Fibroblast of upper back skin (primary cell): ENCODE measurements at places on chromosomes 3 and 15.

- DNase-seq, result no peak
Measured at GRCh38 chr3:191912616-191913204, 451.7 kb downstream of the PYDC2 start.

DNA sequence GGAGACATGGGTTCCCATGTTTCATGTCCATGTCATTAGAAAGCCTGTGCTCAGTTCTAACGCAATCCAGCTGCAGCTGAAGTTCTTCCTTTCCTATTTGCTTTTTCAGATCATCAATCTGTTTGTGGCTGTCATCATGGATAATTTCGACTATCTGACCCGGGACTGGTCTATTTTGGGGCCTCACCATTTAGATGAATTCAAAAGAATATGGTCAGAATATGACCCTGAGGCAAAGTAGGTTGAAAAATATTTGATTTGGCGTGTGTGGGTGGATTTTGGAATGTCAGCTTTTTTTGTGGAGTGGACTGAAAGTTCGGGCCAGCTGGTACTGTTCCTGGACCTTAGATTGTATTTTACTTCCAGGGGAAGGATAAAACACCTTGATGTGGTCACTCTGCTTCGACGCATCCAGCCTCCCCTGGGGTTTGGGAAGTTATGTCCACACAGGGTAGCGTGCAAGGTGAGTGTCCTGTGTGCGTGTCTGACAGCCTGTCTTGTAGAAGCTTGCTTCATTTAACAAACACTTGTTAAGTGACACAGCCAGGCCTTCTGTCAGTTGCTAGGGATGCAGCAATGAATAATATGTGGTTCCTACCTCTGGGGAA lies 69.6 kb downstream of the CHDH start:
- DNase-seq, result peak; percentile 82

- peak; percentile 27 for DNase-seq
Measured at GRCh38 chr3:25831578-25831977, 41.7 kb downstream of the OXSM start.

DNA sequence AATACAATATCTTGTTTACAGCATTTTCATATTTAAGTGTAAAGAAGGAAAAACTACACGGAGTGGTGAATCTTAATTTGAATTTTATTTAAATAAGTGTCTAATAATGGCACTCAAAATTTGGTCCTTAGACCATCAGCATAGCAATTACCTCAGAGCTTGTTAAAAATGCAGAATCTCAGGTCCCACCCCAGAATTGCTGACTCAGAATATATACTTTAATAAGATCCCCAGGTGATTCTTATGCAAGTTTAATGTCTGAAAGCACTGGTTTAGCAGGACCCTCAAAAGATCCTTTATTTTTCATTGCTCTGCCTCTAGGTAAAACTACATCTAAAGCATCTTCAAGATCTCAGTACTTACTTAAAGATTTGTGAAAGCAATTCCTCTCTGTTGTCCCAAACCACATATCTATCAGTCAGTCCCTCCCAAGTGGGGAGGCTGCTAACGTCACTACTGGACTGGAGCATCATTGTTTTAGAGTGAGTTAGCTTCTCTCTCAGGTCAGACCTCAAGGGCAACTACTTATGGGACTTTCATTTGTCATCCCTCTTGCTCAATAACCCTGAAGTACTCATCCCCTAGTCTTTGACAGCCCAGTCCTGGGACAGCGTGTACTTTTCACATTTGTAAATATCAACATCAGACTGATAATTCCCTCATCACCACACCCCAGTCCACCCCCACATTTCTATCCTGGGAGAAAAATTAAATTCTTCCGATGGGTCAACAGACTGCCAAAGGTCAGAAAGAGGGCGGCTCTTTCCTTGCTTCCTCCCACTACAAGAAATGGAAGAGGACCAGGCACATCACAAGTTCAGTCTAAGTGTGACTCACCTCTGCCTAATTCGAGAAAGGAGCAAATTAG lies 76.7 kb downstream of the CBLB start:
- peak; percentile 91 for DNase-seq

- DNase-seq, result no peak
Measured at GRCh38 chr15:61307474-61307873, 78.4 kb upstream of the RORA start.

DNA sequence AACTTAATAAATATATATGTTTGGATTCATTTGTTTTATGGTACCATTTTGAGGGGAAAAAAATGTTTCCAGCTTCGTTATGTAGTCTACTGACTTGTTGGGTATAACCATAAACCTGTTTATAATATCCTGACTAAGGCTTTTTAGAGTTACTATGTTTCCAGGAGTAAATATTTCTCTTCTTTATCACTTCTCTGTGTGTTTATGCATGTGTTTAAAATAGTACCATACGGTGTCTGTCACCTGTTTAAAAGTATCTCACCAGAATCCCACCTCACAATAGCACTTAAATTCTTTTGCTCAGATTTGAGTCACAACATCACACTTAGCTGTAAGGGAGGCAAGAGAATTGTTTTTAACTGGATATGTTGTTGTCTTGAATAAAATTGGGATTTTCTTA lies 15.1 kb downstream of the LACTB start:
- DNase-seq, result no peak

- no peak for DNase-seq
Measured at GRCh38 chr15:101489599-101490407, at the start of gene PCSK6. PCSK6 (minus strand) TSS chr15:101489707; CDS start chr15:101489670, 37 bp downstream.

- DNase-seq, result peak; percentile 81
Measured at GRCh38 chr15:27017168-27017809, 46.3 kb downstream of the GABRG3 start.

- DNase-seq, result no peak
Measured at GRCh38 chr3:71548705-71549384, 34.7 kb downstream of the FOXP1 start.

DNA sequence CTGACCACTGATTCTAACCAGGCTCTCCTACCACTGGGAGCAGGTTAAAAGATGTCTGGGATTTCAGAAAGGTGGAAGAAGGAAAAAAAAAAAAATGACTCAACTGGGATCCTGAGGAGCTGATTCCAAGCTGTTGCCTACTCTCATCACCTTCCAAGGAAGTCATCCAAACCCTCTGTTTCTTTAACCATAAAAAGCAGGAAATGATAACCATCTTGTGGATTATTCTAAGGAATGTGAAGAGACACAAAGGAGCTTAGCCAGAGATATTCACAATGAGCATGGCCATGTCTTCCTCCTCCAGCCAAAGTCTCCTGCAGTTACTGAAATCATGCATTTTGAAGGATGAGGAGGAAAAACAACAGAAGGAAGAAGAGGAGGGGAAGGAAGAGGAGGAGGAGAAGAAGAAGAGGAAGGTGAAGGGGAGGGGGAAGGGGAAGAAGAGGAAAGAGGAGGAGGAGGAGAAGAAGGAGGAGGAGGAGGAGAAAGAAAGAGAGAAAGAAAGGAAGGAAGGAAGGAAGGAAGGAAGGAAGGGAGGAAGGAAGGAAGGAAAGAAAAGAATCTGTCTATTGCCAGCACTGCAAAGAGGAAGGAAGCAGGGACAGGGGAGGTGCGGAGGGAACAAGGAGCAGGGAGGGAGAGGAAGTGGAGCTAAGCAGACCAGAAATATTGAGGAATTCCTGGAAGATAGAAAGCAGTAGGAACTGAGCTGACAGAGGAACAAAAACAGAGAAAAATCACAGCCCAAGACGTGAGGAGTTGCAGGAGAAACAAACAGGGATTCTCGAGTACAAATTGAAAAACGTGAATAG lies 229.2 kb downstream of the UACA start:
- DNase-seq, result peak; percentile 73

DNA sequence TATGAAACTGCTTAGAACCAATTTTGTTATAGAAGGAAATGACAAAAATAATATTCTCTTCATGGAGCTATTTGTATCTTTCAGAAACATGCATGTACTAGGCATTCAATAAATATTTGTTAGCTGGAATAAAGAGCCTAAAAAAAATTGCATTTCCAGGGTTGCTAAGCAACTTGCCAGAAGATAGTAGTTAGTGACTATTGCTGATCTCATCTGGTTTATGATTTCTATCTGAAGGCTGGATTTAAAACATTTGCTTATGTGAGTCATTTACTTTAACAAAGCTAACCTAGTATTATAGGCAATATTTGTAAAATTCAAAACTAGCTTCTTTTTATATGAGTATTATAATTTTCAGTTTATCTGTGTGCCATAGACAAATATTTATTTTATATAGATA lies 78.3 kb downstream of the NAALADL2 start:
- DNase-seq, result peak; percentile 60

DNA sequence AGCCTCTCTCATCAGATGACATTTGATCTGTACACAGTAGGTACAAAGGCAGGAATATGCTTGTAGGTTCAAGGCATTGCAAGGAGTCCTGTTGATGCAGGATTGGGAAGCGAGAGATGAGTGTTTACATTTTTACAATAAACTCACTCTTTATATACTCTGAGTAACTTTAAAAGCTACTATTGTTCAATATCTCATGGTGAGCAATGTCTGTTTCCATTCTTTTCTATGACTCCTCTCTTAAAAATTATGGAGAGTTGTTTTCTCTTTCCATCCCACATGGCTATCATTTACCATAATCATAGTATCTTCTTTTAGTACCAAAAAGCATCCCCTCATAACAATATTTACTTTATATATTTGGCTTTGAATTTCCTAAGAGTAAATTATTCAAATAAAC lies 314.0 kb upstream of the CDIN1 start:
- DNase-seq, result no peak

DNA sequence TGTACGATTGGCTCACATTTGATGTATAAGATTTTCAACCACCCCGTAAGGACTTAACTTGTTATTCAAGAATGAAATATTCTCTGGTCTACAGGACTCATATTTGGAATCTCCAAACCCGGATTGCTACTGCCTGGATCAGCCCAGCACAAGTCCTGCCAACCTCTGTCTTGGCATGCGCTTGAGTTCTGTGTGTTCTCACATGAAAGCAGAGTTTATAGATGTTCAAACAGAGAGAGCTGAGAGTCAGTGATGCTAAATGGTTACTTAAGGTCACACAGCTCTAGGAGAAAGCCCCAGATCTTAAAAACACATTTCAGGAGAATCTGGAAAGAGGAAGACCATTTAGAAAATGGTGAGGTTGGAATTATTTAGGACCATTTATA lies 268.0 kb upstream of the TBL1XR1 start:
- DNase-seq, result no peak

GRCh38 chr3:10563396-10563795 lies 58.0 kb upstream of the ATP2B2 start:
- no peak for DNase-seq

DNA sequence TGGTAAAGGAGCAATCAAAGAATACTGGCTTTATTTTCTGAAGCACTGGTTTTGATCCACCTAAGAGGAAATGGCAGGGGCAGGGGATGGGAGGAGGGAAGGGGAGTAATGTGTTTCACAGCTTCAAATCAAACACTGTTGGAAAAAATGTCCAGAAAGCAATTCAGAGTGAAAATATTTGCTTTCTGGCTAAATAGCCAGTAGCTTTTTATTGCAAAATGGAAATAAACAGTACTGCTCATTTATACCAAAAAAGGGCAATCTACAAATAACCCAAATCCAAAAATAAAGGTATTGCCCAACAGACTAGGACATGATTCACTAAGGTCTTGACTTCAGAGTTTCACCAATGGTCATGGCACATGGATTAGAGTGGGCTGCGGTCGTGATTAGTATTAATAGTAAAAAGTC lies 279.3 kb upstream of the THBS1 start:
- DNase-seq, result peak; percentile 77

GRCh38 chr3:25843332-25843731 lies 53.4 kb downstream of the OXSM start:
- DNase-seq, result peak; percentile 16

- no peak for DNase-seq
Measured at GRCh38 chr3:147392625-147392946, 13.8 kb downstream of the ZIC4 start.

- DNase-seq, result peak; percentile 61
Measured at GRCh38 chr15:76163457-76164295, 103.9 kb downstream of the TMEM266 start.

- no peak for DNase-seq
Measured at GRCh38 chr3:28386049-28386448, 37.4 kb upstream of the AZI2 start.

DNA sequence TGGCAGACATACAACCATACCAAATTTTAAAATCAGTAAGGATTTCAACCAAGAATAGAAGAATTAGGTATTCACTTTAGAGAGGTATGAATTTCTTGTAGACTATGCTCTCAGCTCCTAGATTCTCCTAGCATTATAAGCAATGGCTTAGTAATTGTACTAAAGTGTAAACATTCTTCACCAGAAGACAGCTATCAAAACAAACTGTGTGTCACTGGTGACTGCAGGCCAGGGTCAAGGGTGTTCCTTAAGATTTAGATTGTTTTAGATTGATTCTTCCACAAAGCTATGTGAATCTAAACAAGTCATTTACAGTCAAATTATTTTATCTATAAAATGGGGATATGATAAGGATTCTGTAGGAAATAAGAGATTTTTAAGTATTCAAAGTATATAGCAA lies 23.1 kb upstream of the GP5 start:
- no peak for DNase-seq

GRCh38 chr3:126971891-126972351 lies 11.0 kb upstream of the PLXNA1 start:
- DNase-seq, result peak; percentile 24

DNA sequence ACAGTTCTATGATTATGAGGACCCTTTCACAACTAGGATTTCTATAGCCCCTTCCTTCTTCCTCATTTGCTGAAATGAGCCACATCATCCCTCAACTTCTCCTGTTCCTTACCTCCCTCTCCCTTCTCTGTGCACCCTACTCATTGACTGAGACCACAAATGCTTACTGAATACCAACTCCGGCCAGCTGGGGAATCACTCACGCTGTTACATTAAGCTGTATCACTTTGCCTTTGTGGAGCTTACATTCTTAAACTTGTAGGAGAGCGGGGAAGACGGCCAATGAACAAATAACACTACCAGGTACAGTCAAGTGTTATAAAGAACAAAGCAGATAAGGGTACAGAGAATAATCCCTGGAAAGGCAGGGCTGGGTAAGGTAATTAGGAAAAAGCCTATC lies 5.7 kb downstream of the SUCLG2 start:
- DNase-seq, result peak; percentile 43

DNA sequence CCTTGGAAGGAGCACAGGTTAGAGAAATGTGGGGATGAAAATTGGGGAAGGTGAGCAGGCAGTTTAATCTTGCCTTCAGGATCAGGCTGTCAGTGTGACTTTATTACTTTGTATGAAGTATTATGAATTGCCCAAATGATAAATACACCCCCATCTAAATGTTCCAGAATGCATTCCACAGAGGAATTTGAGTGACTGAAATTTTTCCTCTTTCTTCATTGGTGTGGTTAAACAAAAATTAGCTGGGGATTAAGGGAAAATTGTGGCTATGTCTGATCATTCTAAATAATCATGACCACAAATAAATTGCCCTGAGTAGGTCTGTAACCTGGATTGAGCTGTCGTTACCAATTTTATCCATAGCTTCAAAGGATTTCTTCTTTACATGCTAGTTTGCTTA lies 33.5 kb downstream of the FAM98B start:
- DNase-seq, result peak; percentile 24
